ENCODE measurements at places on chromosomes 13 and 19.
A peak's percentile ranks its signal among the peaks of the same experiment; 100 is the strongest.

- no peak for ATAC-seq
Observed at GRCh38 chr13:22086597-22087330, 415.9 kb downstream of the FGF9 start.

- no peak for ATAC-seq
Observed at GRCh38 chr13:20435616-20436368, 89.9 kb downstream of the CRYL1 start.

GRCh38 chr13:77359171-77359570, 32.3 kb upstream of the MYCBP2 start:
- ATAC-seq, result peak; percentile 77

DNA sequence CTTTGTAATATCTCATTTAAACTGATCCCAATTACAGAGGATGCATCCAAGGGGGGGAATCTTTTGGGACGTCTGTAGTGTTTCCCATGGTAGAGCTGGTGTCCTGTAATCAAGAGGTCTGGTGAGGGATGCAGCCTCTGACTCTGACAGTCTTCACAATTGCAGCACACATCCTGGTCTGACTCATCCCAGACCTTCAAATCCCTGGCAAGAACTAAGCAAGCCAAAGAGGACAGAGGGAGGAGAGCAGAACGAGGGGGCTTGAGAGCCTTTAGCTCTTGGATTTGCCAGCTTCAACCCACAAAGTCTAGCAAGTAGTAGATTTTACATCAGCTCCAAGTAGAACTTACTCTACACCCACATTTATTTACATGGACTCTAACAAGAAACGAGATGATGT, 17.3 kb upstream of the FCGBP start:
- peak; percentile 58 for ATAC-seq

DNA sequence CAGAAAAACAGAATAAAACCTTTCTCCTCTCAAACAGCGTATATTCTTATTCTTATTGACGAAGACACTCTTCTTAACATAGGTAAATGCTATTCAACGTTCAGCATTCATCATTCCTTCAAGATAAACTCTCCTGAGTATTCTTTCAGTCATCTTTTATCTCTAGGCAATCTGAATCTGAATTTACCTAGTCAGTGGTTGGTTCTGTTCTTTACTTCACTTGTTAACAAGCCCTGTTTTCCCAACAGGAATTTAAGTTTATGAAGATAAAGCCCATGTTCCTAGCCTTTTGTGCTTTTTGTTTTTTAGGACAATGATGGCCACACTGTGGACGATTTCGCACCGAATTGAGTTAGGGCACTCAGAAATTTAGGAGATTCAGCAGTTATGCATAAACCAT, 3.2 kb downstream of the ELF1 start:
- ATAC-seq, result no peak

- no peak for ATAC-seq
Observed at GRCh38 chr19:16446108-16446723, 25.6 kb downstream of the EPS15L1 start.

DNA sequence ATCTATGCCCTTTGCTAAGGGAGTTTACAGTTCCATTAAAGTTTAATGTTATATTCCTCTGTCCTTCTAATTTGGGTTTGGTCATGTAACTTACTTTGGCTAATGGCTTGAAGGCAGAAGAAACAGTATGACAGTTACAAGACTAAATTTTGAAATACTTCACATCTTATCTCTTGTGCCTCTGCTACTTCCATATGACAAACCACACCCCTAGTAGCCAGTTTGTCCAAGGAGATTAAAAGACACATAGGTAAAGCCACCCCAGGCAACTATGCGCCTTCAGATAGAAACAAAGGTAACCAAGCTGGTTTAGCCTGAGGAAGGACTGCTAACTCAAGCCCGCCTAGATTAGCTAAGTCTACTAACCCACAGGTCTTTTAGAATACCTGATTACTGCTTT, 273.4 kb upstream of the MIR17HG start:
- no peak for ATAC-seq

- peak; percentile 99 for ATAC-seq
Observed at GRCh38 chr19:35124098-35125060, 8.8 kb downstream of the FXYD3 start.

- ATAC-seq, result no peak
Observed at GRCh38 chr19:55256562-55257460, 2.0 kb downstream of the PPP6R1 start.

GRCh38 chr13:59566561-59566960, 597.2 kb downstream of the DIAPH3 start:
- ATAC-seq, result no peak

DNA sequence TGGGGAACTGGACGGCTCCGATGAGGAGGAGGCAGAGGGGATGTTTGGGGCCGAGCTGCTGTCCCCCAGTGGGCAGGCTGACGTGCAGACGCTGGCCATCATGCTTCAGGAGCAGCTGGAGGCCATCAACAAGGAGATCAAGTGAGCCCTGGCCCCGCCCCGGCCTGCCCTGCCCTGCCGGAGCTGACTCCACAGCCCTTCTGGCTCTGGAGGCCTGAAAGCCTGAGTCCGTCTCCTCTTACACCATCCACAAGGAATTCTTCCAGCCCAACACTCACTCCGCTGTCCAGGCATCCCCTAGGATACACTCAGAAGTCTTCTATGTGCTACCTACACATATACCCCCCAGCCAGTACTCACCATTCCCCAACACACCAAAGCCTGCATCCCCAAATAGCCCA, 17.4 kb downstream of the PPFIA3 start:
- no peak for ATAC-seq

GRCh38 chr13:42307461-42307860, 35.5 kb downstream of the AKAP11 start:
- no peak for ATAC-seq

Measured in activated T-helper 17 cell treated with anti-CD3 and anti-CD28 coated beads, Interleukin-2, amount 50 U/mL, for 72 hours (primary cell).